ENCODE measurements at places on chromosomes 16 and 17. TPM values are rescaled to one million over a fixed set of nuclear protein-coding genes. Genes with fewer than 3 reads are reported as not detected.

DNA sequence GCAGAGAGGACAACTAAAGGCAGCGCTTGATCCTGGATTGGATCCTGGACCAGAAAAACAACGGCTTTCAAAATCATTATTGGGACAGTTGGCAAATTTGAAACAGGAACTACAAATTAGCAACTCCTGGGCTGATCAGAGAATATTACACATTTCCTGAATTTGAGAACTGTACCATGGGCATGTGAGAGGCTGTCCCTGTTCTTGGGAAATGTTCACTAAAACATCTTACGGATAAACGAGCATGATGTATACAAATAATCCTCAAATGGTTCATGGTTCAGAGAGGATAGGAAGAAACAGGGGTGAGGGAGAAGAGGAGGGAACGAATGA is 2.3 kb upstream of the ITGAE start:
- DNase-seq: no peak

CD300H gene
- total RNA-seq: not detected

SKAP1 gene
- total RNA-seq: 20.9 TPM

DNA sequence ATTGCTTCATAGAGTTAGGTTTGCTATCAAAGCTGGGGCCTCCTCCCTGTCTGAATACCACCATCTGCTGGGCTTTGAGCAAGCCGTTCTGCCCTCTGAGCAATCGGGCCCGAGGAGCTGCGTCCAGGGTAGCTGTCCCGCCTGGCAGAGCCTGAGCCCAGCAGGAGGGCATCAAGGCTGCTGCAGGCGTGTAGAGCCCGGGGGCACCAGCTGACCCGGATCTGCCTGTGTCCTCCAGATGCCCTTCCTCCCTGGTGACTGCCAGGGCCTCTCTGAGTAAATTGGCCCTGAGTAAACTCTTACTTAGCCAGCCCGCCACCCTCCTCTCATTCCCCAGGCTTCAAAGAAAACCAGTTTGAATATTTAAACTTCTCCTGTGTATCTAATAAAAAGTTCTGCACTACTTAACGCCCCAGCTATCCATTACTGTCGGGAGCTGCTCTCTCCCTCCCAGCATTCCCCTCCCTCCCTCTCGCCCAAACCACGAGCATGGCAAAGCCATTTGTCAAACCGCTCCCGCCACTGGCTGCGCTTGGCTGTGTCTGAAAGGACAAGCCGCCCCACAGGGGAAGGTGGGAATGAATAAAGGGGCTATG is 16.4 kb downstream of the CDK5RAP3 start:
- no peak for DNase-seq

Data from left lobe of liver (tissue), 2 donors.